Epithelial cell of alveolus of lung (primary cell): ENCODE measurements at places on chromosomes 1 and 21. TPM values are rescaled to one million over a fixed set of nuclear protein-coding genes. Genes with fewer than 3 reads are reported as not detected.

The DMRTB1 gene
- not detected in 2 replicates for total RNA-seq

The ADORA3 gene
- not detected in 2 replicates for total RNA-seq

The EVA1C gene
- 3.4 and 6.5 TPM in 2 replicates for total RNA-seq

The TSPEAR gene
- total RNA-seq = not detected in 2 replicates

The OR10J5 gene
- not detected in 2 replicates for total RNA-seq

The DENND2D gene
- total RNA-seq = 3.4 and 3.5 TPM in 2 replicates
